AG10803 (cell line): ENCODE measurements at places on chromosomes 13 and 19.

DNA sequence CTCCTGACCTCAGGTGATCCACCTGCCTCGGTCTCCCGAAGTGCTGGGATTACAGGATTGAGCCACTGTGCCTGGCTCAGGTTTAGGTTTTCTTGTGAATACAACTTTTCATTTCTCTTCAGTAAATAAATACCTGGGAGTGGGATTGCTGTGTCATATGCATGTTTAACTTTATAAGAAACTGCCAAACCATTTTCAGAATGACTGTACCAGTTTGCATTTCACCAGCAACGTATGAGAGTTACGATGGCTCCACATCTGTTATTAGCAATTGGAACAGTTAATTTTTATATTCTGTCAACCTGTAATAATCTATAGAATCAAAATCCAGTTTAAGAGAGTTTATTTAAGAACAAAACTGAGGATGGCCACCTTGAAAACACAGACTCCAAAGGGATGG lies 52.2 kb downstream of the TEX26 start:
- DNase-seq, result no peak

- peak; percentile 38 for DNase-seq
These were observed 28.5 kb upstream of the PLEKHF1 start for GRCh38 chr19:29636553-29637360.

- no peak for DNase-seq
These were observed 25.6 kb upstream of the ADGRE1 start for GRCh38 chr19:6861683-6862286.

GRCh38 chr19:33445442-33446329 lies 72.2 kb downstream of the CEBPG start:
- no peak for DNase-seq

GRCh38 chr13:113448545-113448884 lies 4.8 kb downstream of the ADPRHL1 start:
- no peak for DNase-seq

DNA sequence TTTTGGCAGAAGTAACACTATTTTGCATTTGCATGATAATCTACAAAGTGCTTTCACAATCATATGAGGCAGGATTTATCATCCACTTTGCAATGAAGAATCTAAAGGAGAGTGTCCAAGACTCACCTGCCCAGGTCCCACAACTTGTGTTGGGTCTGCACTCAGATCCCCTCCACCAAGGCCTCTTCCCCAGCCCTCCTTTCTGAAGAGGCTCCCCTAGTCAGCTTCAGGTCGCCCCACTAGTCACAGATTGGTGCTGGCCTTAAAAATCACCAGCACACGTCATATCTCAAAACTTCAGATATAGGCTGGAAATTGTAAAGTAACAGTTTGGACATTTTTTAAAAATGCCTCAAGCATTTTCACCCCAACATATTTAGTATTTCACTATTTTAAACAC lies 17.5 kb downstream of the ATP7B start:
- DNase-seq, result no peak

DNA sequence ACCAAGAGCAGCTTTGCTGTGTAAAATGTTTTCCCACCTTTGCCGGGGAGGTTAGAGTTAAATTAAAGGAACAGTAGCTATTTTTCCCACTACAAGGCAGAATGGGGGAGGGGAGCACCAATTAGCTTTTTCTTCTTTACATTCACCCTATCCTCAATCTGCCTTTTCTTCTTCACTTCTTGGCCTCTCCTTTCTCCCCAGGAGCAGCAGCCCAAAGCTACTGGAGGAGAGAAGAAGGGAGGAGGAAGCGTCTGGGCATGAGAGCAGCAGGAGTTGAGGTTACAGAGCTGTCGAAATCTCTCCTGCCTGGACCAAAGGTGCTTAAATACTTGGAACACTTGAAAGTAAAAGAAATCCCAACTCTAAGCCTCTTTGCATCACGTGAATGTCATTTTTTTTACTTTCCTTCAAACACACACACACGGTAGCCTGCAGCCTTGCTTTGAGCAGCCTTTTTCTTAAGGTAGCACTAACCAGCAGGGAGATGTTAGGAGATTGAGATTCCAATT lies 39.0 kb upstream of the WASF3 start:
- no peak for DNase-seq

DNA sequence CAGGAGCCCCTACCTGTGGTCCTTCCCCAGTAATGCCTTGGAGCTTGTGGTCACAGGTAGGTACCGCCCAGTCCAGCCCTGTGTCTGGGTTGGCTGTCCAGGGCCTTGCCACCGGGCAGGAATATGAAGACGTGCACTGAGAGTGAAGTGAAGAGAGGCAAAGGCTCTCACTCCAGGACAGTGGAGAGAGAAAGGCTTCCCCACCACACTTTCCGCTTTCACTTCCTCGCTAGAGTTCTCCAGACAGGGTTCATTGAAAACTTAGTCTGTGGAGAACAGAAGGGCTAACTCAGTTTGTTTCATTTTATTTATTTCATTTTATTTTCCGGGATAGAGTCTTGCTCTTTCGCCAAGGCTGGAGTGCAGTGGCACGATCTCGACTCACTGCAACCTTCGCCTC lies 14.2 kb downstream of the FCAR start:
- DNase-seq, result no peak

- DNase-seq, result peak; percentile 51
These were observed 2.1 kb downstream of the NECTIN2 start for GRCh38 chr19:44848036-44848811.

- peak; percentile 61 for DNase-seq
These were observed 1485.3 kb downstream of the PCDH9 start for GRCh38 chr13:65744836-65745235.

DNA sequence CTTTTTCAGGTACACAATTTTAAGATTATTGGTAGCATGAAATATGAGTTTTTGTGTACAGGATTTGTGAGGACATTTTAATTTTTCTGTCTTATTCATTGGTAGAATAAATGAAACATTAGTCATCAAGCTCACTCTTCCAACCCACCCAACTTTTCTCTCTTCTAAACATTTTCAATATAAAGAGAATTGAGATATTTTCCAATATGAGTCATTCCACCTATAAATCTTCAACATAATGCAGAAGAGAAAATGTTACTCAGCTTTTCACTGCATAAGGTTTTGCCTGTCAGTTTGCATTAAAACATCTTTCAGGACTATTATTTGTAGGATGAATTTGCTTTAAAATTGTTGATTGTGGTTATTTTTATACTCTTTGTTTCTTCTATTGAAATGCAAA lies 330.7 kb downstream of the PCDH20 start:
- DNase-seq, result peak; percentile 1

DNA sequence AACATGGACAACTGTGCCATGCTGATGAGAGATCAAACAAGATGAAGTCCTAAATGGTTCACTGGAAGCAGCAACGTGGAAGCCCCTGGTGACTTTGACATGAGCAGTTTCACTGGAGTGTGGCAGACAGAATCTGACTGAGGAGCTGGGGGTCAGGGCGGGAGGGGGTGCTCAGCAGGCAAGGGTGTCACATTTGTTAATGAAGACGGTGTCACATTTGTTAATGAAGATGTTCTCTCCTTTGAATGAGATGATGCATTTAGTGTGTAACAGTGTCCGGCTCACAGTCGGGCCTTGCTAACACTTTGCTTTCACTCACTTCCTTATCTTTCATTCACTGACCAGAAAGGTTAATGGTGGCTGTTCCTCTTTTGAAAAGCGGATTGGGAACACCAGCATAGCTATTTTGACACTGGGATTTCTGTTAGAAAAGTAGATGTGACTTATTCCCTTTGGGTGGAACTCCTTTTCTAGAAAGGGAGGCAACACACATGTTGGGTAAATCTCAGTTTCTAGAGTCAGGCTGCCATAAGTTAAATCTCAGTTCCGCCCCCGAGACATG lies 693.7 kb downstream of the UQCRFS1 start:
- DNase-seq, result no peak

GRCh38 chr19:35154525-35155406 lies at the start of gene FXYD5:
TSS of gene FXYD5 (plus strand) at chr19:35154735. CDS start at chr19:35155551, 816 bp downstream.
- peak; percentile 76 for DNase-seq

- no peak for DNase-seq
These were observed 130.8 kb downstream of the DNAJC15 start for GRCh38 chr13:43154156-43154651.

- peak; percentile 76 for DNase-seq
These were observed at the start of gene ZNF610 for GRCh38 chr19:52336117-52336790. TSS of gene ZNF610 (plus strand) at chr19:52336243. CDS start at chr19:52349173, 12,930 bp downstream.

- DNase-seq, result no peak
These were observed 2030.7 kb upstream of the PCDH20 start for GRCh38 chr13:63446329-63446728.

DNA sequence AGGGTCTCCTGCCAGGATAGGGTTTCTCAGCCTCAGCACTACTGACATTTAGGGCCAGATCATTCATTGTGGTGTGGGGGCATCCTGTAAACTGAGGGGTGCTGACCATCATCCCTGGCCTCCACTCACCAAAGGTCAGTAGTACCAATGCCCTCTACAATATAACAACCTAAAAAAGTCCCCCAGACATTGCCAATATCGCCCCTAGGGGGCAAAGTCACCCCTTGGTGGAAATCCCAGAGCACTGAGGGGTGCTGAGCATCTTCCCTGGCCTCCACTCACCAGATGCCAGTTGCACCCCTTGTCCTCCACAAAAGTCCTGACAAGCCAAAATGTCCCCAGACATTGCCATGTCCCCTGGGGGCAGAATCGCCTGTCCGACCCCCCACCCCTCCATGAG lies 21.6 kb downstream of the CPAMD8 start:
- DNase-seq, result no peak

DNA sequence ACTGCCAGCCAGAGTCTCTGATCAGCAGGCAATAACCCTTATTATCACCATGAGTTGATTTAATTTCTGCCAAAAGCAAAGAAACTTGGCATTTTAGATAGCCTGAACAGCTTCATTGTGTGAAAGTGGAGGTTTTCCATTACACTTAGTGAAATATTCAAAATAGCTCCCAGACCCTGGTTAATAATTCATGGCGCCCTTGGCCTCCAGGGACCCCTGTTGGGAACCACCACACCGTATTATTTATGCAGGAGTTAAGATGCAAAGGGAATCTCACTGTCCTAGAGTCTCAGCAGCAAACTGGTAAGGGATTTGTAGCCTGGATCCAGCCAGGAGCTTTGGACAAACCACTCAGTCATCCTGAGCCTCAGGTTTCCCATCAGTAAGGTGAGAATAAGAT lies 110.0 kb upstream of the PABPC3 start:
- no peak for DNase-seq

- peak; percentile 78 for DNase-seq
These were observed 88.6 kb downstream of the DCT start for GRCh38 chr13:94390881-94391280.

GRCh38 chr19:53812335-53812734 lies 11.8 kb downstream of the NLRP12 start:
- DNase-seq, result no peak

- no peak for DNase-seq
These were observed at the start of gene CEACAM19 for GRCh38 chr19:44671400-44671799. TSS of gene CEACAM19 (plus strand) at chr19:44671482. CDS start at chr19:44671932, 450 bp downstream.

DNA sequence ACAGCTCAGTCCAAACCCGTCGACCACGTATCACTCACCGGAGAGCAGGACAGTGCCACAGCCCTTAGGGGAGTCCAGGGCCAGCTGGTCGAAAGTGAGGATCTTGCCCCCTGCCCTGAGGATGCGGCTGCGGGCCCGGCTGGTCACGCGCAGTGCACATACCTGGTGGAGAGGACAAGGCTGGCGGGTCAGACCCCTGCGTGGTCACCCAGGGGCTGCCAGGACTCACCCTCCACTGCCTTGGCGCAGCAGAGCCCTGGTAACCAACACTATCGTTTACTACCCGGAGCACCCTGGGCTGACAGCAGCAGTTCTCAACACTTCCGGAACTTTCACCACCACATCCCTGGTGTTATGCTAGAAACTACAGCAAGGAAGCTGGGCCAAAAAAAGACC lies 1.2 kb upstream of the FAM83E start:
- no peak for DNase-seq

- no peak for DNase-seq
These were observed 16.6 kb downstream of the ZNF536 start for GRCh38 chr19:30388819-30389218.

- DNase-seq, result no peak
These were observed 61.2 kb downstream of the CCDC70 start for GRCh38 chr13:51922771-51923480.

- DNase-seq, result peak; percentile 89
These were observed 933 bp downstream of the ARHGEF7 start for GRCh38 chr13:111115965-111116521.

DNA sequence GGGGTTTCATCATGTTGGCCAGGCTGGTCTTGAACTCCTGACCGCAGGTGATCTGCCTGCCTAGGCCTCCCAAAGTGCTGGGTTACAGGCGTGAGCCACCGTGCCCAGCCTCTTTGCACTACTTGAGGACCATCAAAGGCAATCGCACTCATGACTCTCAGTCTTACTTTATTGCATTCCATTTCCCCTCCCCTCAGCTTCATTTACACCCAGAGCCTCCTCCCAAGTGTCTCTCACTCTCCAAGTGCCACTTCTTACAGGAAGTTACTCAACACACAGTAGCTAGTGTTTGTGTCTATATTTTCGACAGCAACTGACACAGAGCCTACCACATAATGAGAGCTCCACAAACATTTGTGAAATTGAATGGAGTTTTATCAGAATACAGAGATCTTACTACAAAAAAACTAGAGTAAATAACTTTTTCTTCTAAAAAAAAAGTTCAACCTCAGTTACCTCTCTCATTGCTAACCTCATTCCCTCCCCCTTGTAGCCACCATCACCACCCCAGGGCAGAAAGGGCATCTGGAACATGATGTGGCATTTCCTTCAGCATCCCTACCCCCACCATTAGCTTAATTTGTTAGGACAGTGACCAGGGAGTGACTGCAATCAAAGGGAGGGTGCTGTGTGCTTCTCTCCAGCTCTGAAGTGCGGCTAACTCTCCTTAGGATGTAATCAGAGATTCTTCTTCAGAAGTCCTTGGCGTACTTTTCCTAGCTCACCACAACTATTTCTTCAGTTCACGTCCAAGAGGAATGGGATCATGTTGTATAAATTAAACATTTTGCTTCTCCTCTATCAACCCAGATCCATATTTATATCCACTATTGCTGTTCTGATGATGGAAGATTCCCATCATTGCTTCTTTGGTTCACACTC lies 17.0 kb upstream of the RUBCNL start:
- peak; percentile 15 for DNase-seq

GRCh38 chr19:5844456-5845433 lies 5.2 kb upstream of the FUT6 start:
- DNase-seq, result no peak

DNA sequence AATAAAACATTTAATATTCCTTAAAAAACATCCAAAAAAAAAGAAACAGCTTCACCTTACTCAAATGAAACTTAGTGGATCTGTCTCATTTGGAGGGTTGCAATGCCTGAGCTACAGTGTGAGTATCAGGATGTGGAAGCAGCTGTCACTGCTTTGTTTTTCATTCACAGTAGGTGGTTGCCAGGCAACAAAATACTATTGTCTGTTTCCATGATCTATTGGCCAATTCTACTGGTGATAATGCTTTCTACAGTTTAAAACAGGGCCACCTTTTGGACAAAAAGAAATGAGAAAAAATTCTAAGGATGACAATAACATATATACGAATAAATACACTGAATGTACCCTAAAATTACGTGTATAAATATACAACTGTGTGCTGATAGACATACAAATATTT lies 3.0 kb downstream of the ENOX1 start:
- DNase-seq, result peak; percentile 61

GRCh38 chr19:8302357-8302691 lies 5.8 kb downstream of the CD320 start:
- no peak for DNase-seq
